ENCODE measurements at places on chromosomes 3 and 15.

GRCh38 chr3:9099702-9100512 is 136.6 kb upstream of the RAD18 start:
- no peak for DNase-seq

GRCh38 chr15:53110999-53111398 is 320.9 kb upstream of the ONECUT1 start:
- DNase-seq = no peak

GRCh38 chr3:31789429-31789828 is 191.6 kb downstream of the OSBPL10 start:
- DNase-seq = no peak

DNA sequence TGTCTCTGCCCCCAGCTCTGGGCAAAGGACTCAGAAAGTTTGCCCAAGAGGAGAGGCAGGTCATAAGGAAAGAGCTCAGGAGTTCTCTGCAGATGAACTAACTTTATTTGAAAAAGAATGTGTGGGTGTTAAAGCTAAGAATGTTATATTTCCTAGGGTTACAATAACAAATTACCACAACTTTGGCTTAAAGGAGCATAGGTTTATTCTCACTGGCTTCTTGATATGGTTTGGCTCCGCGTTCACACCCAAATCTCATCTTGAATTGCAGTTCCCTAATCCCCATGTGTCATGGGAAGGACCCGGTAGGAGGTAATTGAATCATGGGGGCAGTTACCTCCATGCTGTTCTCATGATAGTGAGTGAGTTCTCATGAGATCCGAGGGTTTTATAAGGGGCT is 383.7 kb upstream of the CFAP20DC start:
- DNase-seq = no peak

GRCh38 chr3:163306405-163306804 is 1771.9 kb downstream of the SI start:
- no peak for DNase-seq

- DNase-seq = no peak
These were observed 739.4 kb downstream of the MCTP2 start for GRCh38 chr15:94970802-94971201.

DNA sequence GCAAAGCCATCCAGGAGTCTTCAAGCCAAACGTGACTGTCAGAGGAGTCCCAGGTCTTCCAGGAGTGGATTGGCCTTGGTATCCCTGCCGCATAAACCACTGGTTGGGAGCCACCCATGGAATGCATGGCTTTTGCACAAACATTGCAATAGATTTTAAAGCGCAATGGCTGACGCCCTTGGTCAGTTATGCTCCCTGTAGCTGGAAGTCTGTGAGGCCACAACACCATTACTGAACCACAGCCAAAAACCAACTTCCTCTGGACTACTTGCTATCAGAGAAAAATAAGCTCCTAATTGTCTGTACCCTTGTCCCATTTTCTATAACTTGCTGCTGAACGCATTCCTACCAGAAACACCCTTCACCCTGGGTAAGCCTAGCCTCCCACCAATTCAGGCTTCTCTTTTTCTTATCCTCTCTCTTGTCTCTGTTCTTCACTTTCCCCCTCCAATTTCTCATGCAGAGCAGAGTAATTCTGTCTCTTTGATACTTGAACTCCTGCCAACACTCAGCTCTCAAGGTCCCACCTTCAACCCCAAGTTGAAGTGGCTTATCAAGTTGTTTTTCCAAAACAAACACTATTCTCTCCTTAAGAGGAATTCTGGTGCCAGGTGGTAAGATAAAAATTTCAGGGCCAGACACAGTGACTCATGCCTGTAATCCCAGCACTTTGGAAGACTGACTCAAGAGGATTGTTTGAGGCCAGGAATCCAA is 176.4 kb upstream of the UBE2E1 start:
- no peak for DNase-seq
